Stimulated activated CD4-positive, alpha-beta T cell treated with anti-CD3 and anti-CD28 coated beads, Interleukin-1b, Interleukin-23, amount 100 ng/mL, for 4 hours (primary cell): ENCODE measurements at places on chromosomes 13 and 19.

GRCh38 chr13:42597505-42597904 lies 23.6 kb downstream of the TNFSF11 start:
- no peak for DNase-seq

GRCh38 chr13:30755678-30756077 lies 20.3 kb downstream of the ALOX5AP start:
- no peak for DNase-seq

DNA sequence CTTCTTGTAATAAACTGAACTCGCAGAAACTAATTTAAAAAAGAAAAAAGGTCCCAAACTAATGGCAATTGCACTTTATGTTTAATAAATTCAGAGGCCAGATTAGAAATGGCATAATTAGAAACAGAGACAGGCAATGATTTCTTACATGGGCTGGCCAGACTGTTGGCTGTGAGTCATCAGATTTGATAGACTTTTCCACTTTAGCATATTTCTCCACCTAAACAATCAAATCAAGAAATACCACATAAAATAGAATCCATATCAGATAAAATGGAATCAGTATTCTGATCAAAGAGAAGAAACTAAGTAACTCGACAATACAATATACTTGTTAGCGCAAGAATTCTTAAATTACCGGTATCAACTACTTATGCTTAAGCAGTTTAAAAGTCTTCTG lies 29.0 kb downstream of the EXOSC8 start:
- no peak for DNase-seq

DNA sequence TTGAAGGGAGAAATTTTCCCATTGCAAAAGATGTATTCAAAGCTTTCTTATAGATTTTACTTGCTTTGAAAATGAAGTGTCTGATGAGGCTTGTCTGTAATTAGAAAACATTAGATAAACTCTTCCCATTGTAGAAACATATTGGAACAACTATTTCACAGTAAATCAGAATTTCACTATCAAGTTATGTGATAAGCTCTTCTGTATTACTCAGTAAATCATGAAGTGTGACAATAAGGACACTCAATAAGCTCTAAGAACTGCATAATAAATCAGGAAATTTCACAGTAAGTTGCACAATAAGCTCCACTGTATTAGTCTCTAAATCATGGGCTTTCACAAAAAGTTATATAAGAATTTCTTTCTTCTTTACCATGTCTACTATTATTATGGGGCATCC lies 1546.6 kb downstream of the SLITRK5 start:
- DNase-seq = no peak

- no peak for DNase-seq
These were observed 163.0 kb downstream of the EFNB2 start for GRCh38 chr13:106372199-106373155.

GRCh38 chr19:39677961-39678889 lies 22.5 kb downstream of the LGALS16 start:
- DNase-seq = no peak

GRCh38 chr13:36450534-36450933 lies 18.2 kb downstream of the CCNA1 start:
- no peak for DNase-seq

DNA sequence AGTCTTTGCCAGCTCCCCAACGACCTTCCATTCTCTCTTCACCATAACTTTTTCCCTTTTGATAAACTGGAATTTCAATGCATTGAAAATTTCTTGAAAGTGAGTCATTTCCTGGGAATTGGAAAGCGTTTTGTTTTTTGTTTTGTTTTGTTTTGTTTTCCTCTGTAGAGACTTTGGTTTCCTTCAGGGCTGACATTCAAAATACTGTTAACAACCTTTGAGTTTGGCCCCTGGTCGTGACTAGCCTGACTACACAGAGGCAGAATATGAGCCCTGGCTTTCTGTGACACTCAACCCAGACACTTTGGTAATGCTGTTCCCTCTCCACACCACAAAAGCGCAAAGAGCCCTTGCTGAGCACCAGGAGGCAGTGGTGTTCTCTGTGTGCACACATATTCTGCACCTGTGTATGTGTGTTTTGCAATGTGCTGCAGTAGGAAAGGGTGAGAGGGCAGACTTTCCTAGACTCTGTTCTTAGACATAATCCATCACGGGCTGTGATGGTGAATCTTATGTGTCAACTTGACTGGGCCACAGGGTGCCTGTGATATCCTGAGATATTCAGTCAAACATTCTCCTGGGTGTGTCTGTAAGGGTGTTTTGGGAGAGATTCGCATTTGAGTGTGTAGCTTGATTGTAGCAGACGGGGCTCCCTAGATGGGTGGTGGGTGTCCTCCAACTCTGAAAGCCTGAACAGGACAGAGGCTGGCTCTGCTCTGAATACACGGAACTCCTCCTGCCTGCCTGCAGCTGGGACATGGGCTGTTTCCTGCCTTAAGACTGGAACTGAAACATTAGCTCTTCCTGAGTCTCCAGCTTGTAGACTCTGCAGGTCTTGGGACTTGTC lies 29.5 kb upstream of the ANKRD10 start:
- DNase-seq = no peak

DNA sequence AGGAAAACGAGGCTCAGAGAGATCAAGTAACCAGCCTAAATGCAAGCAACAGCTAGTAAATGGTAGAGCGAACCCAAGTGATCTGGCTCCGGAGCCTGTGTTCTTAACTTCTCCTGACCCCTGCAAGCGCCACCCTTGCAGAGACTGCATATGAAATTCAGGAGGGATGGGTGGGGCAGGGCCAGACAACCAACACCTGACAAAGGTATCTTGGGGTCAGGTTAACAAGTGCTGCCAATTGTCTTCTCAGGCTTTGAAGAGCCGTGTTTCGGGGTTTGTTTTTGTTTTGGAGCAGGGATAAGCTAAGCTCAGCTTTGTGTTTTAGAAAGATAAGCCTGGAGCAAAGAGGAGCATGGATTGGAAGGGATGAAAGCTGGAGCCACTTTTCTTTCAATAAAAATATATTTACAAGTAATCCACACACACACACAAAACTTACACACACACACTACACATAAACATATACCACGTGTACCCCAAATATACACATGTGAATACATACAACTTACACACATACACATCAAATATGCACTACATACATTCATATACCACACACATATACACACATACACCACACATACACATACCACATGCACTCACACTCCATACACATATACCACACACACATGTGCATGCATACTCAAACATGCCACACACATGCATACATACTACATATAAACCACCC lies 722.0 kb downstream of the DIAPH3 start:
- DNase-seq = no peak

GRCh38 chr13:30481241-30481760 lies 15.6 kb upstream of the HMGB1 start:
- DNase-seq = no peak

- DNase-seq = no peak
These were observed 168.9 kb downstream of the FLT1 start for GRCh38 chr13:28326056-28326455.

DNA sequence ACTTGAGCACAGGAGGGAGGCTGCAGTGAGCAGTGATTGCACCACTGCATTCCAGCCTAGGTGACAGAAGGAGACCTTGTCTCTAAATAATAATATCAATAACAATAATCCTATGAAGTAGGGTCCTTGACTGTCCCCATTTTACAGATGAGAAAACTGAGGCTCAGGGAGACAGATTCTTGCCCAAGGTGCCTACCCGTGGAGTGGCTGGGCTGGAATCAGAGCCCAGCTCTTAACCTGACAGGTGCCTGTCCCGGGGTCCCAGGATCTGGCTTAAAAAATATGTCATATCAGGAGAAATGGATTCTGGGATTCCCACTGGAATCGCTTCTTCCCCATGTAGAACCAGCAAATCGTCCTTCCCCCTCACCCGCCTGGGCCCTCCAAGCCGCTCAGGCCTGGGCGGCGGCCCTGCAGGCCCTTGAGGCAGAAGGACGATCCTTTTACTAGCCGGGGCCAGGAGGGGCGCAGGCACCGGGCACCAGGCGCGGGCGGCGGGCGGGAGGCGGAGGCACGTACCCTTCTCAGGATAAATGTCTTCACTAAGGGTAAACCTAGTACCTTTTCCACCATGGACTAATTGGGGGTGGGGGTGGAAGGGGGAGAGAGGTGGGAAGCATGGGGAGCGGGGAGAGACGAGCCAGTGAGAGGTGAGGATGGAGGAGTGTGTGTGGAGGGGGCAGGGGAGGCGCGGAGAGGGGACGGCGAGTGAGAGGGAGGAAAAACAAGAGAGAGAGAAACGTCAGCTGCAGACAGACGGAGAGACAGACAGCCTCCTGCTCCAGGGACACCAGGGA lies 60.6 kb downstream of the COLGALT1 start:
- no peak for DNase-seq

DNA sequence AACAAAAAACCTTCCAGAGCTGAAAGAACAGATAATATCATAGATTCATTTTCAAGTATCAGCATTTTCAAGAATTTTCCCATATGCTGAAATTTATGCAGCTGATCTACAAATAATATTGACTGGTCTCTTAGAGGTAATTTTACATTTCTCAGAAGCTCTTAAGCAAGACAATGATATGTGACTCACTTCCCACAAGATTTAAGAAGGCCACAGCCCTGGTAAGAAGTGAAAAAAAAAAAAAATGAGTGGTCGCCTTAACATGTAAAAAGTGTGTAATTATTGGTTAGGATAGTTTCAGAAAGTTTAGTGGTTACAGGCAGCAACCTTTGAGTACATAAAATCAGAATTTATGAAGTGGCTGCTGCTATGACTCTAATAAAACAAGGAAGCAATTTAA lies 54.5 kb downstream of the NUFIP1 start:
- no peak for DNase-seq

- no peak for DNase-seq
These were observed 63.4 kb upstream of the LRCH1 start for GRCh38 chr13:46489586-46490023.

DNA sequence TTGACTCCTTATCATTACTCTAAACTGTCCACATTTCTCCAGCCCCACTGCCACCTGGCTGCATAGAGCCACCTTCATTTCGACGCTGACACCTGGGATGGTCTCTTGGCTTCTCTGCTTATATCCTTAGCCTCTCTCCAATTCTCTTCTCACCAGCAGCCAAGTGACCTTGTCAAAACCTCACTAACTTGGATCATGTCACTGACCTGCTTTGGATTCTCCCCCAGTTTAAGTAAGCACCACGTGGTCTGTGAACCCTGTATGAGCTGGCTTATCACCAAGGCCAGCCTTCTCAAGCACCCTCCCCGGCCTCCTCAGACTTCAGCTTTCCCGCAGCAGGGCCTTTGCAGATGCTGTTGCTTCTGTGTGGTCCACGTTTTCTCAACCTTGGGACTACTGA lies 12.3 kb upstream of the GGACT start:
- DNase-seq = no peak

GRCh38 chr19:17540174-17540573 lies 15.3 kb upstream of the COLGALT1 start:
- no peak for DNase-seq

- no peak for DNase-seq
These were observed 88.7 kb upstream of the PCDH9 start for GRCh38 chr13:67318860-67319259.

GRCh38 chr13:73674570-73674969 lies 459.6 kb downstream of the KLF12 start:
- no peak for DNase-seq

- DNase-seq = no peak
These were observed 44.1 kb downstream of the UBL3 start for GRCh38 chr13:29805994-29806979.

- no peak for DNase-seq
These were observed 38.3 kb upstream of the KCTD4 start for GRCh38 chr13:45238945-45239795.

- no peak for DNase-seq
These were observed 17.2 kb downstream of the ACTN4 start for GRCh38 chr19:38664503-38665211.

DNA sequence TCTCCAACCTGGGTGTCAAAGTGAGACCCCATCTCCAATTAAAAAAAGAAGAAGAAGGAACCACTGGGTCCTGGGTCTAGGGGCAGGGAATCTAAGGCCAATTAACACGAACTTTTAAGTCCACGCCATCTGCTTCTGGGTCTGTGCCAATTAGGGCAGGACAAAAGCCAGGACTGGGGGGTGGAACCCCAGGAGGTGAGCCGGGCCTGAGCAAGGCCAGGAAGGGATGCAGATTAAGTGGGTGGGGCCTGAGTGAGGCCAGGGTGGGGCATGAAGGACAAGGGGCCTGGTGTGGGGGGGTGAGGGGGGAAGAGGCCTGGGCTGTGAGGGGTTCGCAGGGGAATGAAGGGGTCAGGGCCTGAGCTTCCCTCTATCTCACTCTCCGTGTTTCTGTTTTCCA lies 26.3 kb upstream of the ZNF83 start:
- DNase-seq = no peak

DNA sequence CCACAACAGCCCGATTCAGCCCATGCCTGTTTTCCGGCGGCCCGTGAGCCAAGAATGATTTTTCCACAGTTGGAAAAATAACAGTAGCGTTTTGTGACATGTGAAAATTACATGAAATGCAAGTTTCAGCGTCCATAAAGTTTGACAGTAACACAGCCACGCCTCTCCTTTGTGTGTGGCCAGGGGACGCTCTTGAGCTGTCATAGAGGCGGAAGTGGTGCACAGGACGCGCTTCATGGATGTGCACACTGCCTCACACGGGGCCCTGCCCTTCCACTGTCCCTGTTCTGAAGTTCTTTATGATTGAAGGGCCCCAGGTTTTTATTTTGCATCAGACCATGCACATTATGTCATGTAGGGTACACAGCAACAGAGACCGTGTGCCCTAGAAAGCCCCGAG lies 12.4 kb upstream of the ELAVL1 start:
- DNase-seq = no peak

DNA sequence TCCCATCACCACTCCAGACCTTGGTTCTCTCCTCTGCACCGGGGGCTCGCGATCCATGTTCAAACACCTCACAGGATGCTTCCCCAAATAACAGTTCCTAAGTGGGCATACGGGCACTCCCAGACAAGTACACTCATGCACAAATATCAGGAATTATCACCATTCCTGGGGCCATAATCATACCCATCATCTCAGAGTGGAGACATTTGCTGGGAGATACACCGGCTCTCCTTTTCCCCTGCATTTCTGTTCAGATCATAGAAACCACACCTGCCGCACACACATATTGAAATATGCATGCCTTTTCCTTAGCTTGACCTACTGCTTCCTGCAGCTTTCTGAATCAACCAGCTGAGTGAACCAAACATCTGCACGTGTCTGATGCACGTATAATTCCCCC lies 33.9 kb upstream of the MBNL2 start:
- no peak for DNase-seq

DNA sequence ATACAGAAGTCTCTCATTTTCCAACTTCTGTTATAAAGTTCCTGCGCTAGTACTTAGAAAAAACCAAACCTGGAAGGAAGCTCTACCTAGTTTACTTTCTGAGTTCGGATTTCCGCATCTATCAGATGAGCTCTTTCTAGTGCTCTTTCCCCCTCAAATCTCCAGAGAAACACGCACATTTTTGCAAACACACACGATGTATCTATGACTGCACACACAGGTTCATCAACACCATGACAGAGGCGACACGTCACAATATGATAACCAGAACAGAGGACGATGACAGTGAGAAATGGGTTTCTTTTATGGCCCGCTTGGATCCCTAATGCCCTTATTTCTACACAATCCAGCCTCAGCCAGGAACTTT lies 629 bp upstream of the LRRC63 start:
- no peak for DNase-seq
